Activated CD8-positive, alpha-beta memory T cell treated with anti-CD3 and anti-CD28 coated beads, Interleukin-2, amount 50 U/mL, for 4 hours (primary cell): ENCODE measurements at places on chromosomes 11 and 22.

GRCh38 chr11:1087961-1088926 lies 13.6 kb downstream of the MUC2 start:
- DNase-seq, result no peak

DNA sequence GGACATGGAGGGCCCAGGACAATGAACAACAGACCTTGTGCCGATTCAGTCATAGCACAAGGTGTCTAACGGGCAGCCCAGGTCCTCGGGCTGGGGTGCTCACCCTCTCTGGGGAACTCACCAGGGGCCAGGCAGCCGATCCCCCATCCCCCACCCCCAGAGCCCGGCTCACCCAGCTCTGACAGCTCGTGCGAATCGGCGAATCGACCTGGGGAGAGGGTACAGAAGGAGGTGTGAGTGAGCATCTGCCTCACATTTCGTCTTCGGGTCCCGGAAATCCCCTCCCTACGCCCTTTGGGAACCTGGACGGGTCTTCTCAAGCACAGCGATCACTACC lies 423 bp downstream of the PEX16 start:
- DNase-seq, result no peak

DNA sequence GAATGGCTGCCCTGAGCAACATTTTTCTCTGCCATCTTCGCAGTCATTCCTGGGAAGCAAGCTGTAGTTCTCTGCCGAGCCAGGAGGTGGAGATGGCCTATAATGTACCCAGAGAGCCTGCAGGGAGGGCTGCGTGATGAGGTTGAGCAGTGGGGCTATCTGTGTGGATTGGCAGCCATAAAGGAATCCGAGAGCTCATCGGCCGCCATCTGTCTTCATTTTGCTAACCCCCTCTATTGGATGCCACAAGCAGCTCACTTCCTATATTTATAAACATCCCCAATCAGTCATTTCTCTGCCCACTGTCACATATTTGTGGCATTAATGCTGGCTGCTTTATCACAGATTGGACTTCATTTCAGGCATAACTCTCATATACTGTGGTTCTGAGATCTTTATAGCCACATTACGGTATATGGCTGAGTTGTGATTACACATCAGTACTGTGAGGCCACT lies 209.5 kb downstream of the NTM start:
- DNase-seq, result no peak

GRCh38 chr11:58525037-58525614 lies 17.2 kb upstream of the OR5B21 start:
- DNase-seq, result no peak

- no peak for DNase-seq
Measured at GRCh38 chr22:24420072-24420976, 7.1 kb upstream of the ADORA2A start.

DNA sequence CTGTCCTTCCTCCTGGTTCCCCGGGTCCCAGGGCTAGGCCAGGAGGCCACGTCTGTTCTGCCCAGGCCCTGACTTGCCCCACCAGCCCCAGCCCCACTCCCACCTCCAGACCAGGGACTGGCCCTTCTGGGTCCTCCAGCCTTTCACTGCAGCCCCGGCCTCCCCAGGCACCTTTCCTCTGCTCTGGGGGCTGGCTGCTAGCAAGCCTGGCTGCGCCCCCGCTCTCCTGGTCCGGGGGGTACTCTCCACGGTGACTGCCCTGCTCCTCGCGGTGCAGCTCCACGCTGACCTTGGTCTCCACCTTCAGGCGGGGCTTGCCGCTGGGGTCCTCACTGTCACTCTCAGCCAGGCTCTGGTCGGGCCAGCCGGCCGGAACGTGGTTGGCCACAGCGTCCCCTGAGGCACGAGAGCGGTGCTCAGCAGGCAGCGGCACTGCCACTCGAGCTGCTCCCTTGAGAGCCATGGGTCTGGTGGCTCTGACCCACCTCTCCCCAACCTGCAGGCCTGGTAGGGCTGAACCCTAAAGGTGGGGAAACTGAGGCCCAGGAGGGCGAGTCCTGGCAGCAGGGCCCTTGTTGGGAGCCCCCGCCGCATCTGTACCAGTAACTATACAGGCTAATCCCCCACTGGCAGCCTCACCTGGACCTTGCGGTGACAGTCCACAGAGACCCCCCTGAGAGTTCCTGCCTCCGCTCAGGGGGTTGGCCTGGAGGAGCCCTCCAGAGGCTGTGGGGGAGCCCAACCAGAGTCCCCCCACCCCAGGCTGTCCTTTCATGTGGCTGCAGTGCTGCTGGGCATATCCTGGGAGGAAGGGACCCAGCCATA lies 29.0 kb downstream of the TRMU start:
- DNase-seq, result no peak

DNA sequence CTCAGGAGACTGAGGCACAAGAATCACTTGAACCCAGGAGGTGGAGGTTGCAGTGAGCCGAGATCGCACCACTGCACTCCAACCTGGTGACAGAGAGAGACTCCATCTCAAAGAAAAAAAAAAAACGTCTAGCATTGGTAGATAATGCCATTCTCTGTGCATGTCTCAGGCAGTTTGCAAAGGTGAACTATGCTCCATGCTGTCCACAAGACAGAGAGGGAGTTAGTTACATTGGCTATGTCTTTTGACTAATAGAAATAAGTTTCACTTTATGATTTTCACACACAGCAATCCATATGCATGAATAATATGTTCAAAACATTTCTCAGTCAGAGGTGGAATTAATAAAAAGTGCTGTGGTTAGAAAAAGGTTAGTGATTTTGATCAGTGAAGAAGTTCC lies 591.4 kb downstream of the ETS1 start:
- no peak for DNase-seq

- no peak for DNase-seq
Measured at GRCh38 chr11:111183706-111184105, 61.8 kb upstream of the POU2AF2 start.

GRCh38 chr11:14357881-14358728 lies 878 bp downstream of the RRAS2 start:
- peak; percentile 44 for DNase-seq

DNA sequence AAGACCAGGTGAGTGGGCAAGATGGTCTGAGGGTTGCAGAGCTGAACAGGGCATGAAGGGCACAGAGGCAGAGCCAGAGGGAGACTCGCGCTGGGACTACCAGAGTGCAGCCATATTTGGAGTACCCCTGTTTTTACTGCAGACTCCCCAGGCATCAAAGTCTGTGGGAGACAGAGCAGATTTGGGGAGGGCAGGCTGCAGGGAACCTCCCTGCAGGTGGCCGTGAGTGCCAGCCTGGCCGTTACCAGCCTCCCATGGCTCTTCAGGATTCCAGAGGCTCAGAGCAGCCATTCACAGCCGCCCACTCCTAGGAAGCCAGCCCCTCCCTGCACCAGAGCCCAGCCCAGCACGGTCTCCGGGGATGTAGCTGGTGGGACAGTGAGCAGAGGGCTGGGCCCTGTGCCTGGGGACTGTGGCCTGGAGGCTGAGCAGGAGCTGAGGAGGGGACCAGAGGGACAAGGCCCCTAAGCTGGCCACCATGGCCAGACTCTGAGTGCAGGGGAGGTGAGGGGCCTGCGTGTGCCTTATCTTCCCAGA lies at the start of gene SEPTIN3:
TSS of gene SEPTIN3 (plus strand) at position 334 of the 537 bp plus-strand sequence. CDS start 2,050 bp downstream, outside the sequence.
- DNase-seq, result no peak

DNA sequence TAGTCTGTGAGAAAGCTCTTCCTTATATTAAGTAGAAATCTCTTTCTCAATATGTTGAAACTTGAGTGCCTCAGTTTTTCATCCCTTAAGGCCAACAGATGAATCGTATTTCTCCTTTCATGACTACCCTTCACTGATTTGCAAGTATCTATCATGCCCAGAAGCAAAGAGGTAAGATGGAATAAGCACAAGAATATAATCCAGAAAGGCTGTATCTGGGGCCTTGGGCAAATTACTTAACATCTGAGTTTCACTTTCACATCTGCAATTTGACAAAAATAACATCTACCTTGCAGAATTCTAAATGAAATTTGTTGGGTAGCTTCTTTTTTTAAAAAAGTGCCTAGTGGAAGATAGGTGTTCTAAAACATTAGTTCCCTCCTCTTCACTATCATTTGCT lies 552.4 kb upstream of the ANO5 start:
- DNase-seq, result no peak

GRCh38 chr11:117663821-117664220 lies 133.2 kb downstream of the DSCAML1 start:
- DNase-seq, result no peak

- DNase-seq, result no peak
Measured at GRCh38 chr22:46352691-46353386, 17.3 kb downstream of the TRMU start.

DNA sequence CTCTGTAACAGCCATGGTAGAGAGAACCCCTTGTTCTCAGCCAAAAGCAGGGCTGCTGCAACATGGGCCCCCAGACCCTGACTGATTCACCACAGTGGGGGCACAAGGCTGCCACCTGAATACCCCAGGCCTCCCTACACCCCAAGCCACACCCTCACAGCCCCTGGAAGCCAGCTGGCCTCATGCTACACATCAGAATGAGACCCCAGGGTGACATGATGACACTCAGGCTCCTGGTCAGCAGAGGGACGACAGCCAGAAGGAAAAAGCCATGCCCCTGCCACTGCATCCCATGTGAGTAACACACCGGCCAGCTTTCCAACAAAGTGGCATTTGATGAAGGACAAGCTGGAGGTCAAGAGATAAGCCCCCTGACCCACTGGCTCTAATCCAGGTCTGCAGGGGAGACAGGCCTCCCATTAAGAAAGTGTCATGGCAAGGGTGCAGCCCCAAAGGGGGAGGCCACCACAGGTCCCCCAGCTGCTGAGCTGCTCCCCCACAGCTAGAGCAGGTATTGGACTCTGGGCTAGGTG lies 2.6 kb downstream of the CDPF1 start:
- DNase-seq, result no peak

DNA sequence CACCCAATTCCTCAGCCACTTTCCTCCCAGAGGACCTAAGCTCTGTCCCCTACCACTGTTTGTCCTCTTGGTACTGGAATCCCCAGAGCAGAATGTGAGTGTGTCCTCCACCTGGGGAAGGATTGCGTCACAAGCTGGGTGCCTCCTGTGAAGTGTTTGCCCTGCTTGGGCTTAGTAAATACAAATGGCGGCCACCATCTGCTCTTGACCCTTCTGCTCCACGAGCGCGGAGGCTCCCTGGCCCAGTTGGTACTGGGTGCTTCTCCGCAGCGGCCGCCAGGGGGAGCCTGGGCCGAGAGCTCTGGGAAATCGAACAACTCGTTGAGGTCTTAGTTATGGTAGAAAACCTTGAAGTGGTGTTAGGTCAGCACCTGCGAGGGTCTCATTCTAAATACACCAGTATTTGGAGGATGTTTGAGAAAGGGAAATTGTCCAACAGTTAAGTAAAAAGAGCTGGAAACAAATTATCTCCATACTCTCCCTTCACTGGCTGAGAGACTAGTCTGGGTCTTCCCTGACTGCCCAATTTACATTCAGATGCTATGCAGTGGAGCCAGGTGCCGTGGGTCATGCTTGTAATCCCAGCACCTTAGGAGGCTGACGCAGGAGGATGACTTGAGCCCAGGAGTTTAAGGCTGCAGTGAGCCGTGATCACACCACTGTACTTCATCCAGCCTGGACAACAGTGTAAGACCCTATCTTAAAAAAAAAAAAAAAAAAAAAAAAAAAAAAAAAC lies 74.6 kb upstream of the TEAD1 start:
- peak; percentile 32 for DNase-seq

DNA sequence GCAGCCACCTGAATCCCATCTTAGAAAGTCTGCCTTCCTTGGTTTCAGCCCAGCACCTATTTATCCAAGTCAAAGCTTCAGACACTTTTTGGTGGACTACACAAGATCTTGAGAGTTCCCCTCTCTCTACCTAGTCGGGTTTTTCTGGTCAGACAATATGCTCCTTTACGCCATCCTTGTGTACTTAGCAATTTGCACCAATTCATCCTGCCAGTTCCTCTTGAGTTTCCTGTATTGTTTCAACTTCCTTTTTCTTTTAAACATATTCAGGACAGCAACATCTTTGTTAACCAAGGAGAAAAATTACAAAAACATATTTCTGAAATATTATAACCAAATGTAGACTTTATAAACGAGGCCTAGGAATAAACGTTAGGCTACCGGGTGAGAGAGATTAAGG lies 368.2 kb upstream of the CADM1 start:
- no peak for DNase-seq

DNA sequence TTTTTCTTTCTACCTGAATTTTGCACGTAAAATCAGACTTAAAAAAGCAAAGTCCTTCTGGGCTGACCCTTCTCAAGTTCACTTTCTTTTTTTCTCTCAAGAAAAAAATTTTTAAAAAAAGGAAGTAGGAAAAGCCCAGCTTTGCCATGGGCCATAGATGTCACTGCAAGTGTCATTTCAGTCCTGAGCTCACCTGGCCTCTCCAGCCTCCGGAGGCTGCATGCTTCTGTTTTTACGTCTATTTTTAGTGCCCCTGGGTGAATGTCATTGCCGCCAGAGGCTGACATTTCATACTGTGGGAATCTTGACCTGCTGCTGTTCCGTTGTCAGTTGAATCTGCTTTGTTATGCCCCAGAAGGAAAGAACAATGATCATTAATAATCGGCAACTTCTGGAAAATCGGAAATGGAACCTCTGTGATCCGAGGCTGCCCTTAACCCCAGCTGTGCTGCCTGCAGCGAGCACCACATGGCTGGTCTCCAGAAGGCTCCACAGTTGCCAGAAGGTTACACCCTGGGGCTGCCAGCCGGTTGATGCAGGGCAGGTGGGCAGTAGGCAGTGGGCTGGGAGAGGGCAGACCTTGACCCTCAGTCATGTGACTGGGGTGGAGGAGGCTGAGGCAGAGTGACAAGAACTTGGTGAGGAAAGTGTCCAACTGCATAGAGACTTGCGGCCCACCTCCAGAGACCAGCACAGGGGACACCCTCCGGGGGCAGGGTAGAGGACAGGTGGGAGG lies 16.7 kb upstream of the MYEOV start:
- DNase-seq, result no peak

GRCh38 chr11:65425105-65425970 lies 2.7 kb downstream of the NEAT1 start:
- peak; percentile 74 for DNase-seq

DNA sequence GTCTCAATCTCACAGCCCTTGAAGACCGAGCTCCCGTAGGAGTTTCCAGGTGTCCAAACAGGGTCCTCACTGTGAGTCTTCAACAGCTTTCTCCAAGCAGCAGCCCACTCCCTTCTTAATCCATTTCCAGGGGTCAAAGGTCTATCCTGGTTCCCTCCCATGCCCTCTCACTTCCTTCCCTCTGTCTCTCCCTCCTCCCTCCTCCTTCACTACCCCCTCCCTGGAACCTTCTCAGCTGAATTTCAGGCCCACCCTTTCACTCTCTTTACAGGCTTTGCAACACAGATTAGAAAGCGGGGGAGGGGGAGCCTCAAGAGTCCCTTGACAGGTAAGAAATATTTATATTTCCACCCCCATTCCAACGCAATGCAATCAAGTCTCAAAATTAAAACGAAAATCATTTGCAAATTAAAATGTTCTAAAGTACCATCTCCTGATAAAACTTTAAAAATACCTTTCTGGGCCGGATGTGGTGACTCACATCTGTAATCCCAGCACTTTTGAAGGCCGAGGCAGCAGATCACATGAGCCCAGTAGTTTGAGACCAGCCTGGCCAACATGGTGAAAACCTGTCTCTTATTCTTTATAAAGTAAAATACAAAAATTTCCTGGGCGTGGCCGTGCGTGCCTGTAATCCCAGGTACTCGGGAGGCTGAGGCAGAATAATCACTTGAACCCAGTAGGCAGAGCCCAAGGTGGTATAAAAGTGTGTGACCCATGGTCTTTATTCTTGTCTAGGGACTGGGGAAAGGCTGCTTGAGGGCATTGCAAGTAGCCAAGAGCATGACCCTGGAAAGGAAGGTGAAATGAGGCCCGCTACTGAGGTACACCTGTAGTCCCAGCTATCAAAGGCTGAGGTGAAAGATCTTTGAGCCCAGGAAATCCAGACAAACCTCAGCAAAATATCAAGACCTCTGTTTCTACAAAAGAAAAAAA lies 865 bp upstream of the ZNF280A start:
- no peak for DNase-seq
